Posterior cingulate gyrus (tissue), 11 donors: ENCODE measurements at places on chromosomes 12 and 14.
A peak's percentile ranks its signal among the peaks of the same experiment; 100 is the strongest.

DNA sequence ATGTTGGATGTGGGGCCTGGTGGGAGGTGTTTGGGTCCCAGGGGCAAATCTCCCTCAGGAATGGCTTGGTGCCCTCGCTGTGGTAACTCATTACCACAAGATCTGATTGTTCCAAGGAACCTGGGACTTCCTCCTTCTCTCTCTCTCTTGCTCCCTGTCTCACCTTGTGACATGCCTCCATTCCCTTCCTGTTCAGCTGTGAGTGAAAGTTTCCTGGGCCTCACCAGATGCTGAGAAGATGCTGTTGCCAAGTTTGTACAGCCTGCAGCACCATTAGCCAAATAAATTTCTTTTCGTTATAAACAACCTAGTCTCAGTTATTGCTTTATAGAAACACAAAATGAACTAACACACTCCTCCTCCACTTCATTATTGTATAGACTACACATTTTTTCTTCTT, 759.8 kb upstream of the MDGA2 start:
- no peak for DNase-seq

DNA sequence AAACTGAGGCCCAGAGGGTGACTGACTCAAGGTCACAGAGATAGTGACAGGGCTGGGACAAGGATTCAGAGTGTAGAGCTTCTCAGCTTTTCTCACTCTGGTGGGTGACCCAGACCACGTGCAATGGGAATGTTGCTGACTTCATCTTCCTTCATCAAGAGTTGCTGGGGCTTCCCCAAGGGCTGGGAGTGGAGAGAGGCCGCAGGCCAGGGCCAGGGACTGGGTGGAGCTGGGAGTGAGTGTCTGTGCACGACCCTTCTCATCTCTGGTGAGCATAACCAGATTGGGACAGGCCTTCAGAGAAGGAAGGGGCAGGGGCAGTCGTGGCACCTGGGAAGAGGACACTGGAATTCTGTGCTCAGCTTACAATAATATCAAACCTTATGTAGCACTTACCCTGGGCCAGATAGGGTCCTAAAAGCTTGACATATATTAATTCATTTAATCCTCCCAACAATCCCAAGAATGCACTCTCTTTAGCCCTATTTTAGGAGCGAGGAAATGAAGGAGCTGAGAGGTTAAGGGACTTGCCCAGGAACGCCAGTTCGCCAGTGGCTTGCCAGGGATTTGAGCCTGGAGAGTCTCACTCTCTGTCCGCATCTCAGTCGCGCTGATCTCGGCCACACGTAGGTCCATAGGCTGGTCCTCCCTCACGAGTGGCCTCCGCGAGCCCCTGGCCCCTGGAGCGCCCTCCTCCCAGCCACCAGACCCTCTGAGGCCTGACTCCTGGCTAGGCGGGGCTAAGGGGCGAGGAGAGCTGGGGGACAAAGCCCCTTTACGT, 15.8 kb downstream of the KRT18 start:
- no peak for DNase-seq

DNA sequence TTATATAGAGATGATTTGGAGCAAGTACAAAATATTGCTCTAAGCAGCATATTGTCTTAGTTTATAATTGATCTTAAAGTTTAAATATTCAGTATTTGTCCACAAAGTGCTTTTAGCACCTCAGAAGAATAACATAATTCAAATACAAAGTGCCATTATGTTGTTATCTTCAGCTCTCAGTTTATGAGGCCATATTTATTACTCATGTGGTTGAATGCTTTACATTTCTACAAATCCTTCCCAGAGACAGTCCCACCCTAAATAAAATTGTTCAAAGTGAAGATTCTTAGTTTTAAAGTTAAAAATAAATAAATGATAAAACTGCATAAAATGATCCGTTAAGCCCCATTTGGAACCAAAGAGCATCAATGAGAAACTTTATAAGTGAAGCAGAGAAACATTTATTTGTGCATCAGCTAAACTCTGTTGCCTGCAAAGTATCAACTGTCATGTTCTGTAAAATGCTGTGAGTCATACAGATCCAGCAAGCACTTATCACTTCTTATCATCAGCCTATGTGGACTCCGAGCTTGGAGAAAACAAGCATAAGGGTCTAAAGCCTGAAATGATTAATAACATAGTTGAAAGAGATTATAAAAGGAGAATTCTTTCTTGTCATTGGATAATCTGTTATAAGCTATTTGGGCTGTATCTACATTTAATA, 218.9 kb downstream of the ADAMTS20 start:
- no peak for DNase-seq

DNA sequence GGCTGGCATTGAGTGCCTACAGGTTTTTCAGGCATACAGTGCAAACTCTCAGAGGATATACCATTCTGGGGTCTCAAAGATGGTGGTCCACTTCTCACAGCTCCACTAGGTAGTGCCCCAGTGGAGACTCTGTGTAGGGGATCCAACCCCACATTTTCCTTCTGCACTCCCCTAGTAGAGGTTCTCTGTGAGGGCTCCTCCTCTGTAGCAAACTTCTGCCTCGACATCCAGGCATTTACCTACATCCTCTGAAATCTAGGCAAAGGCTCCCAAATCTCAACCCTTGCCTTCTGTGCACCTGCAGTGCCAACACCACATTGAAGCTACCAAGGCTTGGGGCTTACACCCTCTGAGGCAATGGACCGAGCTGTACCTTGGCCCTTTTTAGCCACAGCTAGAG, 179.2 kb downstream of the CCDC91 start:
- DNase-seq, result no peak

DNA sequence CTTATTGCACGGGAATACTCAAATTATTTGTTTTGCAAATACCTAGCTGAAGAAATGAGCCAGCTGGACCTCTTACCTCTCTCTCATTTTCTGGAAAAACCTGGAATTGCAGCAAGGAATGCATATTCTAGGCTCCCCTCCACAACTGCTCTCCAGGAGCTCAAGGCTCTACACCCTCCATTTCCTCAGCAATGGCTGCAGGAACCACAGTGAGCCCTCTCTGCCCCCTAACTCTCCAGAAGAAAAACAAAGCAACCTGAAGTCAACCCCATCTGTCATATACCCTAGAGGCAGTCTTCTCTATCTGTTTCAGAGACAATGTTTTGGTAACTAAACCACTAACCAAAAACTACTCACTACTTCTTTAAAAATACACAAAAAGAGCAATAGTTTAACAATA, 221.6 kb downstream of the SLC25A21 start:
- DNase-seq, result no peak

DNA sequence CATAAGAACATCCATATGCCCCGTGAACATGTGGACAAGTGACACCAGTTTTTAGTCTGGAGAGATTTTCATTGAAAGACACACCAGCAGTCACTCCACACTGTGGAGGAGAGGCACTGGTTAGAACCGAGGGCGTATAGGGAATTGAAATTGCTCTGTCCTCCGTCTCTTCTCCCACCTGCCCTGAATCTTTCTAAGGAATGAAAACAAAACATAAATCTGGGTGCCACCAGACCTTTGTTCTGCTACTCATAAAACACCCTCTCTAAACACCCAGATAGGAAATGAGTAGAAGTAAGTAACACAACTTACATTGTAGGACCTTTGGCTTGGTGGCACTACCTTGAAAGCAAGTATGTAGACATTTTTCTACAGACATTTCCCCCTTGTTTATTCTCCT, 37.1 kb upstream of the STON2 start:
- no peak for DNase-seq

GRCh38 chr14:77830692-77831091, 30.8 kb downstream of the ADCK1 start:
- DNase-seq, result no peak

DNA sequence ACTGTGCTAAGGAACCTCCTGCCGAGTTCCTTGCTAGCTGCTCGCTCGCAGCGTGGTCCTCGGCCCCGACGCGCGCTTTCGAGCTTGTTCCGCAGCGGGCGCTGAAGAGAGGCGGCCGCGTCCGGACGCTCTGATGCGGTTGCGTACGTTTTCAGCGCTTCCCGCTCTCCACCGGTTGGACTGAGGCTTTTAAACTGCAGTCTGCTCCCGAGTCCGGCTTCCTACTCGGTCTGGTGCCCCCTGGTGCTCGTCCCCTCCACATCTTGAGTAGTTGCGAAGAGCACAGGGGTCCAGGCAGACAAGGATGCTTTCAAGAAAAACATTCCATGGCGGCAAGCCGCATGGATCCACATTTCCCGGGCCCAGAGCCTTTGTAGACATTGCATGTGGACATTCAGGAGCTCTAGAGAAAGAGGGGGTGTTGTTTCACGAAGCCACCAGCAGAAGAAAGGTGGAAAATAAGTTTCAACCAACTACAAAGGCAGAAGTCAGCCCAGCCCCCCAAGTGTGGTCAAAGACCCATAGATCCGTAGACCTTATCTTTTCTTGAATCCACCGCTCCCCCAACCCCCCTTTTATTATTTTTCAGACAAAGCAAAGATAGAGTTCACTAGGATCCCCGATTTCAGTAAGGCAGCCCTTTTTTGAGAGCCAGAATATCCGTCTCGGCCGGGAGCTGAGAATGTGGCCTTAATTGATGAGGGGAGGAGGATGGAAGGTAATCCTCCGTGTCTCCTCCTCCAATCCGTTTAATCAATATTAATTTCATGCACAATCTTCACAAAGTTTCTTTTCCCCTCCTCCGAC, 984 bp upstream of the WNK1 start:
- peak; percentile 90 for DNase-seq

GRCh38 chr14:24365600-24366412, 2.2 kb upstream of the NFATC4 start:
- peak; percentile 26 for DNase-seq

- DNase-seq, result no peak
Observed at GRCh38 chr14:88327497-88327896, 4.4 kb upstream of the KCNK10 start.

GRCh38 chr12:19615384-19615725, 176.1 kb downstream of the AEBP2 start:
- no peak for DNase-seq

DNA sequence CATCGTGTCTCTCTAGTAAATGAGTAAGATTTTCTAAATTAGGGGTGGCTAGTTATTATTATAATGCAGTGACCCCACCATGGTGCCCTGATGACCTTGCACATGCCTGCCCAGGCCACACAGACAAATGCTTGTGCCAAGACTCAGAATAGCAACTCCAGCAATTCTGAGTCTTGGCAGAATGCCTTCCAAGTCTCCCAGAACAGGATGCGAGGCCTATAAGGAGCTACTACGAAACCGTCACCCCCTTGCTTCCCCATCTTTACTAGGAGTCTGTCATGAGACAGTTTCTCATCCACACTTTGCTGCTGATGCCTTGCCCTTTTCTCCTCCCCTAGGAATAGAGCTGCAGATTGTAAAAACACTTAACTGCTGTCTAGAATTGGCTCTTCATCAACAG, 559.9 kb downstream of the TRHDE start:
- no peak for DNase-seq

GRCh38 chr14:102927878-102928411, 5.5 kb downstream of the AMN start:
- no peak for DNase-seq

DNA sequence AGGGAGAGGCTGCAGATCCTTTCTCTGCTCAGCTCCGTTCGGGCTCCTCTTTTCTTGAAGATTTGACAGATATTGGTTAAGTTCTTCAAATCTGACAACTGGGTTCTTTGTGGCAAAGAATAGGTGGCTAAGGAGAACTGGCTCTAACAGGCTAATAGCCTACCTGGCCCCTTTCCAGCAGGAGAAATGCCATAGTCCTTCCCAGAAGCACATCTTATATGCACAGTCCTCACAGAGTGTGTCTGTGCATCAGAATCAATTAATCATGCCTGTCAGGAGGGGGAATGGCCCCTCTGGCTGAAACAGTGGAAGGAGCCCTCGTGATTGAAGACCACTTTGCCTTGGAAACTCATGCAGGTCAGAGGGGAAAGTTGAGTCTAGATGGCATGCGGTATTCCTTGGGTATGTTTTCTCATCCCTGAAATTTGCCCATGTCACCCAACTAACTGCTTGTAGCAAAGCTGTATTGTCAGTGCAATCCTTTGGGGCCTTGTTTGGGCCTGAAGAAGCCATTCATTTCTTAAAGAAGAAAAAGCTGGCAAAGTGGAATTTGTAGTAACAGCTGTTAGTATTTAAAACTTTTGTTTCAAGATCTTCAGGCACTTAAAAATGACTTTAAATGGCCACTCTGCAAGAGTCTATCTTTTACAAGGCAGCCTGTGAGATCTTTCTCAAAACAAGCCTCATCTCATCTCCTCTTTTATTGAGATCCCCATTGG, 251.5 kb downstream of the ZFP36L1 start:
- no peak for DNase-seq

GRCh38 chr14:58770491-58770982, 132.8 kb downstream of the DACT1 start:
- no peak for DNase-seq

DNA sequence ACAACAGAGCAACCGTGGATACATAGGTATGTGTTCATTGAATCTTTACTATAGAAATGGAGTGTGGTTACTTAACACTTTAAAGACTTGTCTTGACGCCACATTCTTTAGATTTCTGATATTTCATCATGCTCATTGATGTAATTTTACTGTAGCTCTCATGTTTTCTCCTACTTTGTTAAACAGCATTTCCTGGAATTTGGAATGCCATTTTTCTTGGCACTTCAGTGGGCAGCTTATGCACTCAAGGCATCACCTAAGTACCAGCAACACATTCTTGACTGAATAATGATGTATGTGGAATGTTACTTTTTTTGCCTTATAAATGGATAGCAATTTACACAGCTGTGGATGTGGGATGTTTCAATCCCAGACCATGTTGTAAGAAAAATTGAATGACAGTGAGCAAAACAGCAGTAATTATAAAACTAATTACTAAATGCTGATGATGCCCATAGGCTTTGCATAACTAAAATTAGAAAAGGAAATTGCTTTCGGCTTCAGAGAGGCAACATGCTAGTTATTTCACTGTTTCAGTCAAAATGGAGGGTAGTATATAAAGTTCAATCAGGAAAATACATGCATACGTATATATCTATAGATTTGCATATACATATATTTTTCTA, 298.5 kb downstream of the NPAS3 start:
- DNase-seq, result no peak

DNA sequence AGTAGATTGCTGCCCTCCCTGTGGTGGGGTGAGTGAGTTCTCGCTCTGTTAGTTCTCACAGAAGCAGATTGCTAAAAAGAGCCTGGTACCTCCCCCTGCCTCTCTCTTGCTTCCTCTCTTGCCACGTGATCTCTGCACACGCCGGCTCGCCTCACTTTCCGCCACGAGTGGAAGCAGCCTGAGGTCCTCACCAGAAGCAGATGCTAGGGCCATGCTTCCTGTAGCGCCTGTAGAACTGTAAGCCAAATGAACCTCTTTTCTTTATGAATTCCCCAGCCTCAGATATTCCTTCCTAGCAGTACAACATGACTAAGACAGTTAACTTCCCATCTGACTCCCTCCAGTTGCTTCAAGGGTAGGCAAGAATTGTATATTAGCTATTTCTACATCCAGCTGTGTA, 76.2 kb downstream of the ETV6 start:
- no peak for DNase-seq

GRCh38 chr14:90274019-90274418, 17.7 kb downstream of the PSMC1 start:
- no peak for DNase-seq

DNA sequence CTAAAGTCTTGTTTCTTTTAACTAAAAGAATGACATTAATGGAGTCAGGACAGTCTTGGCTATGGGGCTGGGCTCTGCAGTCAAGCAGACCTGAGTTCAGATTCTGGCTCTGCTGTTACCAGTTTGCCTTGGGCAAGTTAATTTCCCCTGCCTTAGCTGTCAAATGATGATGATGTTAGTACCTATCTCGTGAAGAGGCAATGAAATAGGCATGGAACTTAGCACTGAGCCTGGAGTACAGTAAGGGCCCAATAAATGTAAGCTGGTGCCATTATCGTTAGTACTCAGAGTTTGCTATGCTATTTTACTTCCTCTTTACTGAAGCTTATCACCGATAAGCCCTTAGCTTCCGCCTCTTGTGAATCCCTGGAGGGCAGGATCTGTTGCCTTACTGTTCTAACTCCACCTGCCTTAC, 8.5 kb downstream of the FBXW8 start:
- DNase-seq, result no peak
